ENCODE measurements at places on chromosomes 2 and 18. TPM values are rescaled to one million over a fixed set of nuclear protein-coding genes. Genes with fewer than 3 reads are reported as not detected.

DNA sequence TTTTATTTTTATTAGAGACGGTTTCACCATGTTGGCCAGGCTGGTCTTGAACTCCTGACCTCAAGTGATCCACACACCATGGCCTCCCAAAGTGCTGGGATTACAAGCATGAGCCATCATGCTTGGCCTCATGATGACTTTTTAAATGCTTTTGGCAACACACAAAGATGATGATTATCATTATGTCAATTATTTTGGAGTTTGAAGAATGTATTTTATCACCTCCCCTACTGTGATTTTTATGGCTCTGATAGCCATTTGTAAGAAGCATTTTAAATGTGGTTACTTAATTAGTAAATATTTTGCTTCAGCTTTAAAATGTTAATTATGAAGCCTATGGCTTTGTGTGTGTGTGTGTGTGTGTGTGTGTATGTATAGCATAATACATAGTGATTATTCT is 45.1 kb upstream of the RAB27B start:
- DNase-seq = no peak

- no peak for DNase-seq
These were observed 267.2 kb upstream of the FSIP2 start for GRCh38 chr2:185471441-185471840.

- DNase-seq = no peak
These were observed 199.2 kb downstream of the RAD51AP2 start for GRCh38 chr2:17319090-17319489.

DNA sequence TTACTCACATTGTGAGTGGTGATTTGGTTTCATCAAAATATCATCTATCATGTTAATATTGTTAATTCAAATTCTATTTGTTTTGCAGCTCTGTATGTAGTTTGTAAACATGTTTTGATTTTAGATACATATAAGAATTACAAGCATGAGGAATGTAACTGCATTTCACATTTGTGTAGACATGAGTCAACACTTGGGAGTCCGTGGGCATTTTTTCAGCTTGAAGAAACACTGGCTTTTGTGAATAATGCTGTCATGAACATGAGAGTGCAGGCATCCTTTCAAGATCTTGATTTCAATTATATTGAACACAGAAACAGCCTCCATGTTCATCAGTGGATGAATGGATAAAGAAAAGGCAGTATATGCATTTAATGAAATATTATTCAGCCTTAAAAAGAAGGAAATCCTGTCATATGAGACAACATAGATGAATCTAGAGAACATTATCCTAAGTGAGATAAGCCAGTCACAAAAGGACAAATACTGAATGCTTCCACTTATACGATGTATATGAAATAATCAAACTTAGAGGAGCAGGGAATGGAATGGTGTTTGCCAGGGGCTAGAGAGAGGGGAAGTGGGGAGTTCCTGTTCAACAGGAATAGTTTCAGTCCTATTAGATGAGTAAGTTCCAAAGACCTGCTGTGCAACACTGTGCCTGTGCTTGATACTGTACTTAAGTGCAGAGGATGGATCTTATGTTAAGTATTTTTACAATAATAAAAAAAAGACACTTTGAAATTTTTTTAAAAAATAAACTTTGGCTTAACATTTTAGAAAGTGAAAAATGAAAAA is 194.9 kb downstream of the LRATD1 start:
- DNase-seq = no peak

- no peak for DNase-seq
These were observed at the start of gene CDKL4 for GRCh38 chr2:39243469-39244123. Gene CDKL4 (minus strand): TSS chr2:39243970.

DNA sequence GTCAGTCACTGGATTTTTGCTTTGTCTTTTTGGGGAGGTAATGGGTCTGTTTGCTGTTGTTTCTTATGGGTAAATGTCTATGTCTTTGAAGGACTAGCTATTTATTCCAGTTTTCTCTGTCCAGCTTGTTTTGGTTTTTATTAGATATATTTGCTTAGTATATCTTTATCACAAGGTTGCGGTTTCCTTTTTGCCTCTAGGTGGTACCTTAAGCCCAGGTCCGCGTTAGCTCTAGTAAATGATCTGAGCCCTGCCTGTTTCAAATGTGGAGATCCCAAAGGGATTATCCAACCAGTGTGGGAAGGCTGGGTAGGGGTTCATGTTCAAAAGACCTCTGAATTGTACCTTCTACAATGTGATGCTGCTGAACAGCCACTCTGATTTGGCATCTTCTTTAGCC is 114.5 kb downstream of the MYO3B start:
- no peak for DNase-seq

DNA sequence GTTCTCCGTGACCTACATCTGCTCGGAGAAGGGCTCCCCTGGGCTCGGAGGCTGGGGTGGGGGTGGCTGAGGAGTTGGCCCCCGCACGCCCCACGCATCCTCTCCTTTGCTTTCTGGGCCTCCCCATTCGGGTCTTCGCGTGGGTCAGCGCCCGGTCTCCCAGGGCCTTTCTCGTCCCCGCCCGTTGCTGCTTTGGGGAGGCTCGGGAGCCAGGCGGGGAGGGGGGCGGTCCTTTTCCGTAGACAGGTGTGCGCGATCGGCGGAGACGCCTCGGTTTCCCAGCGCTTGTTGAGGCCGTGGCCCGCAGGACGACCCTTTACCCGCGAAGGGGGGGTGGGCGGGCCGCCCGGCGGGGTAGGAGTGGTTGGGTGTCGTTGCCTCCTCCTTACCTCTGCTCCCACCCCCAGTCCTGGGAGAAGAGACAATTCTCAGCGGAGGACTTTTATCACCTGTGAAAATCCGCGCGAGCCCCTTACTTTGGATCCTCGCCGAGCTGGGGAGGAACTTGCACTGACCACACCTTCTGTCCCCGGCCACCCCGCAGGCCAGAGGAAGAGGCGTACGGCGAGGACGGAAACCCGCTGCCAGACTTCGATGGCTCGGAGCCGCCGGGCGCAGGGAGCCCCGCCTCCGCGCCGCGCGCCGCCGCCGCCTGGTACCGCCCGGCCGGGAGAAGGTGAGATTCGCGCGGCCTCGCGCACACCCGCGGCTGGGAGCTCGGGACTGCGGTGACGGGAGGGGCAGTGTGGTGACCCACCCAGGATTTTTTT is 2.6 kb downstream of the ADCYAP1 start:
- DNase-seq = no peak

- no peak for DNase-seq
These were observed 92.9 kb upstream of the SP3 start for GRCh38 chr2:174058026-174058425.

DNA sequence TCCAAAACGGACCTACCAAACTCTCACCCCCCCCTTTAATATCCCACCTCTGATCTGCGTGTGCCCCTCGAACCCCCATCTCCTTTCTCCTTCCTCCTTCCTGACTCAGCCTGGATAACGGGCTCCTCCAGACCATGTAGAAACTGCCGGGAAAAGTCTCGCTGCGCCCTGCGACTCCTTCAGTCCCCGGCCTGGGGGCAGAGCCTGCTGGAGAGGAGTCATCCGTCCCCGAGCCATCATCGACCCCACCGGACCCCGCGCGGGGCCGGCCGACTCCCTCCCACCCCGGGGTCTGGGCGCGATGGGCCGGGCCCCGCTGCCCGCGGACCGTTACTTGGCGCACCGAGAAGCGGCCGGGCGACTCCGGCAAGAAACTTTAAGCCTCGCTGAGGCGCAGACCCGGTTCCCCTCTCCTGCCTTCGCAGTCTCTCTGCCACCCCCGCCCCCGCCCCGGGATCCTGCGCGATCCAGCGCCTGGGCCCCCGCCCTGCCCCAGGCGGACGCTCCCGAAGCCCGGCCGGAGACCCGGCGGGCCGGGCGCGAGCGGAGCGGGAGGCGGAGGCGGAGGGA is 3.4 kb downstream of the ZEB2 start:
- no peak for DNase-seq

- no peak for DNase-seq
These were observed 46.7 kb downstream of the GPC1 start for GRCh38 chr2:240482141-240482540.

DNA sequence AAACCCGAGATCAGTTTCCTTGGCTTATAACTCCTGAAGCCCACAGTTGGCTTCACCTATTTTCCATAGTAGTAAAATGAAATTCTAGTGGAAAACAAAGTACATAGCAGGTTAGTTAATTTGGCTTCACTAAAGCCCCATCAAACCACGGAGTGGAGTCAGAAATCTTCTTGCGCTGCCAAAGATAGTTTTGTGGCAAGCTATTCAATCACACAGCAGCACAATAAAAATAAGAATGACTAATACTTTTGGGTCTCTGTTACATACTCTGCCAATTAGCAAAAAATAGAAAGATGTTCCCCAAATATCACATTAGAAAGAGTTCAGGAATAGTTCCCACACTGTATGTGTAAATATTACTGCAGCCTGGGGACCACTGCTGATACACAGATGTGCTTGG is 175.2 kb upstream of the NOL4 start:
- peak; percentile 12 for DNase-seq

DNA sequence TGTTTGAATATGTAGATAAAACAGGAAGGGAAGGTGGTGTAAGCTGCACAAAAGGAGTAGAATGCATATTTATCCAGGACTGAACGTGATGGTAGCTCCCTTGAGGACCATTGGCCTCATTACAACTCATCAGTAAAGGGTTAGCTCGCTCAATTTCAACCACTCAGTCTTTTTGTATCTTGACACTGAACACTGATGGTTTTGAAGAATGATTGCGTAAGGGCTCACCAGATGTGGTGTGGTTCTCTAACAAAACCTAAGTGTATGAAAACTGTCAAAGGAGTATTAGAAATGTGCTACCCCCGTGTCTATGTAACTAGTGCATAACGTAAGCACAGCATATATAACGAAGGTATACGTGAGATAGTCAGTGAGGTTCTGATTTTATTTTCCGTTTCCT is 272.4 kb upstream of the THSD7B start:
- DNase-seq = no peak

- DNase-seq = no peak
These were observed 273.9 kb downstream of the MBD2 start for GRCh38 chr18:53950545-53950944.

DNA sequence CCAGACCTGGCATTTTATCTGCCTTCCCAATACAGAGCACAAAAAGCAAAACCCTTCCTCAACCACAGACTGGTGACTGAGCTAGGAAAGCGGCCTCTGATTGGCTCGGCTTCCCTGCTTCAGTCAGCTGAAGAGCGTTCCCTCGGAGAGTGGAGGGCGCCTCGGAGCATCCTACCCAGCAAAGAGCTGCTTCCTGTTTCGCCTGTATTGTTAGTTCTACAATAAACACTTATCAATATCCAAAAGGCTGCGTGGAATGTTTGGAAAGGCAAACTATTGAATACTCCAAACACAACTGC is 125.0 kb downstream of the CACNB4 start:
- peak; percentile 30 for DNase-seq

GRCh38 chr2:30686669-30687068 is 120.6 kb downstream of the CAPN13 start:
- no peak for DNase-seq

GRCh38 chr2:51718881-51719280 is 686.9 kb upstream of the NRXN1 start:
- no peak for DNase-seq

GRCh38 chr2:38737925-38738324 is 13.2 kb downstream of the SRSF7 start:
- no peak for DNase-seq

DNA sequence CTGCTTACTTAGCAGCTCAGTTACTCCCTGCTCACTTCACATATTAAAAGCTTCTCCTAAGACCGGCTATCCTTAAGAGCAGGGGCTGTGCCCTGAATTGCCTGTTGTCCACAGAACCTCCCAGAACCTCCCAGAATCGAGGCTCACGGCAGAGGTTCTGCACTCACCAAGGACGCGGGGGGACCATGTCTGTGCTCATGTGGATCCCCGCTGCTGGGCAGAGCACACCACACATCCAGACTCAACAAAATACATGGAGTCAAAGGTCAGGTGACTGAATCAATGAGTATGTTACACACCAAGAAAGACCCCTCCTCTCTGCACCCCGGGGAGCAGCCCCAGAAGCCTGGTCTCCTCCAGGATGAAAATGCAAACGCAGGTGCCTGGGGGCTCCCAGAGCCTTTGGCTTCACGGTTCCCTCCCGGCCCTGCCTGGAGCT is 149.0 kb downstream of the MBP start:
- no peak for DNase-seq

- DNase-seq = no peak
These were observed 240.4 kb downstream of the PLCL1 start for GRCh38 chr2:198044777-198045176.

- DNase-seq = no peak
These were observed 31.6 kb downstream of the ZNF532 start for GRCh38 chr18:58896268-58896667.

GRCh38 chr2:164903204-164903603 is 52.1 kb downstream of the SLC38A11 start:
- DNase-seq = peak; percentile 52

DNA sequence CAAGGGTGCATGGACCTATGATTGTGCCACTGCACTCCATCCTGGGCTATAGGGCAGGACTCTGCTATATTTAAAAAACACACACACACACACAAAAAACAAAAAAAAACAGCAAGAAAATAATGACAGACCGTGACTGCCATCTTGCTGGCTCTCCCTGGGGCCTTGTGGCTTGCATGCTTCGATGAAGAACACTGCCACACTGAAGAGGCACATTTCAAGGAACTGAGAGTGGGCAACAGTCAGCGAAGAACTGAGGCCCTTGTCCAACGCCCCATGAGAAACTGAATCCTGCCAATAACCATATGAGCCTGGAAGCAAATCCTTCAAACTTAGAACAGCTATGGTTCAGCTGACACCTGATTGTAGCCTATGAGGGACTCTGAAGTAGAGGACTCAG is 158.1 kb downstream of the CCBE1 start:
- DNase-seq = no peak

GRCh38 chr18:34807106-34807796 is 97.2 kb downstream of the DTNA start:
- DNase-seq = no peak

- no peak for DNase-seq
These were observed 18.5 kb downstream of the CD226 start for GRCh38 chr18:69929041-69929774.

- no peak for DNase-seq
These were observed 237.6 kb downstream of the DYSF start for GRCh38 chr2:71690876-71691475.

GRCh38 chr2:37786191-37786698 is 114.8 kb upstream of the CDC42EP3 start:
- DNase-seq = peak; percentile 61

- no peak for DNase-seq
These were observed 44.4 kb downstream of the EXOC6B start for GRCh38 chr2:72781480-72781879.

The PFN4 gene
- 1.1 TPM for total RNA-seq

The TUBB8B gene
- total RNA-seq = not detected

The TRIM54 gene
- total RNA-seq = 74.0 TPM

The GGCX gene
- 129 TPM for total RNA-seq

The AGAP1 gene
- 17.3 TPM for total RNA-seq

The SKOR2 gene
- not detected for total RNA-seq

The GCG gene
- total RNA-seq = not detected

The BCL2 gene
- 4.2 TPM for total RNA-seq

The ALK gene
- 0.27 TPM for total RNA-seq

The MYOM1 gene
- 120 TPM for total RNA-seq

Data from myocyte (in vitro differentiated cells).